Left kidney (tissue), 8 donors: ENCODE measurements at places on chromosomes 5 and 9. TPM values are rescaled to one million over a fixed set of nuclear protein-coding genes. Genes with fewer than 3 reads are reported as not detected.
A peak's percentile ranks its signal among the peaks of the same experiment; 100 is the strongest.

GRCh38 chr5:127916885-127917573, 166.5 kb upstream of the SLC12A2 start:
- DNase-seq: no peak

GRCh38 chr5:179696603-179697002, 2.2 kb upstream of the CANX start:
- DNase-seq: peak; percentile 38

DNA sequence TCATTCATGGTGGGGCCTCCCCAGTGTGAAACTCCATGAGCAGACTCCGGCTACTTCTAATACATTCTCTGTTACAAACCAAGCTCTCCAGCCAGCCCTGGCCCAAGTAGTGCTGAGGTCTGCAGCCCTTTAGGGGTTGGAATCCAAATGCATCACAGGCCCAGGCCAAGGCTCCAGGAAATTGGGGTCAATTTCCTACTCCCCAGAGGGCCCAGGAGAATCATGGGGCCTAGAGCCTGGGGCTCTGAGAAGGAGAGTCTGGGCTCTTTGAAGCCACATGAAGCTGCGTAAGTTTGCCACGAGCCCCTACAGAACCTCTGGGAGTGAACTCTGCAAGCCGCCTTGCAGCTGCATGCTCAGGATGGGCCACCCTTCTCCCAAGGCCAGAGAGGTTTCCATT, 206.4 kb downstream of the PAPPA start:
- no peak for DNase-seq

GRCh38 chr5:81495286-81495685, 101.4 kb upstream of the ACOT12 start:
- DNase-seq: no peak

- DNase-seq: no peak
These were observed 336.9 kb downstream of the DRD1 start for GRCh38 chr5:175107028-175107588.

DNA sequence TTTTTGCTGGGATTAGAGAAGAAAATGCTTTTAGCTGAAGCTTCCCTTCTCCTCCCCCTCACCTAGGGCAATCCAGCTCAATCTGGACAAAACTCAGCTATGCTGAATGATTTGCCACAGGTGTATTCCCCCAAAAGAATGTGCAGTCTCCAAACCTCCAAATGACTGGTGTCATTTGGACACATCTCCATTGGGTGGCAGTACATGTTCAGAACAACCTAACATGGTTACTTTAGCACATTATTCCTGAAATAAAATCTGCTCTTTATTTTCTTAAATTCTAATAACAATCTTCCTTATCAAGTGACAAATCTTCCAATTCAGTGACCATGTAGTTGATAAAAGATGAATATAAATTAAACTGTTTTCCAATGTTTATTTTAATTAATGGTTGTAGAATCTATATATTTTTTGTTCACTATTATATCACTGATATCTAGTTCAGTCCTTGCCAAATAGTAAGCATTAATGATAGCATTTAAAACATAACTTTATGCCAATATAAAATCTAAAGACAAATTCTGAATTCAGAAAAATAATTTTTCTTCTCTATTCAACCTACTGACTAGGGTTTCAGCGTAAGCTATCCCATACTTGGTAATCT, 61.3 kb upstream of the MOCS2 start:
- DNase-seq: no peak

Gene GMCL2
- not detected for polyA plus RNA-seq

Gene FST
- polyA plus RNA-seq: 34.1 TPM

Gene POU5F2
- 0.08 TPM for polyA plus RNA-seq
